BJ (cell line): ENCODE measurements at places on chromosomes 4 and X. TPM values are rescaled to one million over a fixed set of nuclear protein-coding genes. Genes with fewer than 3 reads are reported as not detected.

DNA sequence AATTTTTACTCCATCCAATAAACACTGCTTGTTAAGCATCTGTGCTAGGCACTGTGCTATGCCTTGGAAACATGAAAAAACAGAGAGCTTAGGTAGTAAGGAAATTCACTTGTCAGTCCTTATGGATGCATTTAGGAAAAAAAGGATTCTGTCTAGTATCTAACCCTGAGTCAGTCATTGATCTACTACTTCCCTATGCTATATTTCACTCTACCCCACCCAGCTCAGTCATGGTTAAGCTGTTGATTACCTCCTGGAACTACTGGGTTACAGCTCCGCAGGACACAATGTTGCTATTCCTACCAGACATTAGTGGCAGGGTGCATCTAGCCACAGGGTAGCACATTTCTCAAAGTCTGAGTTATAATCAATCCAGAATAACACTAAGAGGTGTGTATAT lies 2.9 kb upstream of the USP53 start:
- DNase-seq = no peak

GRCh38 chr4:23614284-23614892 lies 275.5 kb downstream of the PPARGC1A start:
- DNase-seq = no peak

DNA sequence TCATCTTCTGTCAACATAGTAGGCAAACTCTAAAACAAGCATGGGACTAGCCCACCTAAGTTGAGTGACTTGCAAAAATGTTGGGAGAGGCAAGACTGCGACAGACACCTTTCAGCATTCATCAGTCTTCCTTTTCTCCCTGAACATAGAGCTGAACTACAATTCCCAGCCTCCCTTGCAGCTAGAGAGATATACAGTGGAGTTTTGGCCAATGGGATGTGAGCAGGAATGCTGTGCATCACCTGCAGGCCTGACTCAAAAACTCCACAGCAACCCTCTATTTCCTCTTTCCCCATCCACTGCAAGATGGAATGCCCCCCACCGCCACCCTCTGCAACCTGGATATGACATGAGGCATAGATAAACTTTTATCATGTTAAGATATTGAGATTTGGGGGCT lies 66.5 kb downstream of the PDHA1 start:
- no peak for DNase-seq

DNA sequence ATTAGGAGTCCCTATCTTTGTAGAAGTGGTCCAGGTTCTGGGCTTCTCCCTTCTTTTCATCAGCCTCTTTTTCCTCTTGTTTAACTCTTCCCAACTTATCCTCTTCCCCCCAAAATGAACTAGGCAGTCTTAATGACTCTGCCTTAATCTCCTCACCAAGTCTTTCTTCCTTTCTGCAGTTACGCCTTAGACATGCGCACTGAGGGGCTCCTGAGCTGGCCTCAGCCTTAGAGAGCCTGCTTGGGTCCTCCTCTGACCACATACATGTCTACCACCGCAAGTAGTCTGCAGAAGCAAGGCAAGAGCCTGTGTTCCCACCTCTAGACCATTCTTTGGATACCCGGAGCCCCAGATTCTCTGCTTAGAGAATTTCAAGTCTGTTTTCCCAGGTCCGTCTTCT lies 199.9 kb downstream of the MGST2 start:
- no peak for DNase-seq

DNA sequence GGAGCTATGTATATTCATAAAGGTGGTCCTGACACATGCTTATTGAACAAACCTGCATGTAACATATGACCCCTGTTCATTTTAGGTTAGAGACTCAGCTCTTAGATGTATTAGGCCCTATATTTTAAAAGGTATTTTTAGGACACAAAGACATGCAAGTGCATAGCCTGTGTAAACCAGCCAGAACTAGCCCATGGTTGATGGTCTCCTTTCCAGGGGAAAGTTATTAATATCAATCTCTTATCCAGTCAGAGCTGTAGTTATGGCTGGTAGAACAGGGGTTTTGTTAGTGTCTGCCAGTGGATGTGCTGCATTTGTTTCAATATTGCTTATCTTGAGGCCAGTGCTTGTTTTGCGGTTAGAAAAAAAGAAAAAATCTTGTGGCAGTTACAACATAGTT lies 488.6 kb downstream of the KCTD8 start:
- no peak for DNase-seq

GRCh38 chr4:154039435-154040343 lies 250.8 kb upstream of the SFRP2 start:
- no peak for DNase-seq

DNA sequence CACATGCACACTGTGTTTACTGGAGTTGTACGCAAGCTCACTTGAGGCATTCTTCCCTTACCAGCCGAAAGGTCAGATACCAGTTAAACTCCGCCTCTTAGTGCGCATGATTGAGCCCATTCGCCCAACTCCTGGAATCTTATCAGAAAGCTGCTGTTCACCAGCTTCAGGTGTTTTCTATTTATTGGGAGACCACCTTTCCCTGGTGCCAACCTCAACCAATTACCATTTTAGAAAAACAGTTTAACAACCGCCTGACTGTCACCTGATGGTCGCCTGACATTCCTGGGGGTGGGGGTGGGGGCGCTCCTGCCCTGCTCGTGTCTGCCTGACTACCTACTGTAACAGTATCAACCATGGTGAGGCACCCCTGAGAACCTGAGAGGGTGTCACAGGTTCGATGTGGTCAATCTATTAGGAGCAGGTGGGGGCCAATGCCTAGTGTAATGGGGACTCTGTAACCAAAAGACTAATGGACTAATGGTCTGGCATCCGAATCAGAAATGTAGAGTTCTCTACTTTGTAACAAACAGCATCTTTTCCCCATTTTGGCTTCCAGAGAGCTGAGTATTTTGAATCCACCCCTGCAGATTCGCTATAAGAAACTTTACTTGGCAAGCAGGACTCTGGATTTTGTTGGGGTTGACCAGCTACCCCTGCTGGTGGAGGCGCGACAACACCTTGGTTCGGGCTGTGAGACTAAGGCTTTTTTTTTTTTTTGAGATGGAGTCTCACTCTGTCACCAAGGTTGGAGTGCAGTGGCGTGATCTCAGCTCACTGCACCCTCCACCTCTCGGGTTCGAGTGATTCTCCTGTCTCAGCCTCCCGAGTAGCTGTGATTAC lies 58.2 kb upstream of the ZNF157 start:
- DNase-seq = peak; percentile 14

DNA sequence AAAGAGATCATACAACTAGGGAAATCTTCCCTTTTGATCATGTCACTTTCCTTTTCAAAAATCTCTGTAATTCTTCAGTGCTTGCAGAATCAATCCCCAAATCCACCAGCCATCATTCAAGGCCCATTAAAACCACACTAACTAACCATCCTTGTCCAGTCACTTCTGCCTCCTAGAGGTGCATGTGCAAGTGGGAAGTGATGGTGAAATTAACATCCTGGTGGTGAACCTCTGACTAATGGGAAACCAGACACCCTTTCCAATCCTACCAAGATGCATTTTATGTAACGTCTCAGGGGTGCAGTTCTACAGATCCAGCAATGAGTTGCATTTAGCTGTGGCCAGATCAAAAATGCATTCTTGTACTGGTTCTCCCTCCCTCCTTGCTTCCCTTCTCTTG lies 341.8 kb downstream of the RAPGEF2 start:
- no peak for DNase-seq

GRCh38 chrX:109871121-109871888 lies 131.6 kb upstream of the TMEM164 start:
- no peak for DNase-seq

DNA sequence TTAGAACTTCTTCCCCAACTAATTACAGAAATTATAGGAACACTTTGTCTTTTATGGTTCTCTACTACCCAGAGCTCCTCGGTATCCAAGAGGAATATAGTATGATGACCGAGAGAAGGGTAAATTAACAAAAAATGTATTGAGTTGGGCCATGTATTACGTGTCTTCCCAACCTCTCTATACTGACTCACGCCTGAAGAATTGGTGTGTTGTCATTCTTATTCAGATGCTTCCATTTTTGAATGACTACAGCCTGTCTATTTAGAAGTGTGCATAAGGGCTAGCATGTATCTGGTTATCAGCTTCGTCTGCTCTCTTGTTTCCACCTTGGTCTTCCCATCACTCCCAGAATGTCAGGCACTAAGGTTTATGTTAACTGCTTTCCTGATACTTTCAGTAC lies 24.5 kb upstream of the SCD5 start:
- DNase-seq = no peak

GRCh38 chrX:39856472-39857121 lies 241.2 kb downstream of the BCOR start:
- no peak for DNase-seq

- DNase-seq = no peak
These were observed 15.9 kb downstream of the NSD2 start for GRCh38 chr4:1887052-1887451.

- DNase-seq = no peak
These were observed 325.0 kb downstream of the PCDH7 start for GRCh38 chr4:31045151-31045550.

GRCh38 chr4:113781439-113782040 lies 20.0 kb upstream of the CAMK2D start:
- no peak for DNase-seq

DNA sequence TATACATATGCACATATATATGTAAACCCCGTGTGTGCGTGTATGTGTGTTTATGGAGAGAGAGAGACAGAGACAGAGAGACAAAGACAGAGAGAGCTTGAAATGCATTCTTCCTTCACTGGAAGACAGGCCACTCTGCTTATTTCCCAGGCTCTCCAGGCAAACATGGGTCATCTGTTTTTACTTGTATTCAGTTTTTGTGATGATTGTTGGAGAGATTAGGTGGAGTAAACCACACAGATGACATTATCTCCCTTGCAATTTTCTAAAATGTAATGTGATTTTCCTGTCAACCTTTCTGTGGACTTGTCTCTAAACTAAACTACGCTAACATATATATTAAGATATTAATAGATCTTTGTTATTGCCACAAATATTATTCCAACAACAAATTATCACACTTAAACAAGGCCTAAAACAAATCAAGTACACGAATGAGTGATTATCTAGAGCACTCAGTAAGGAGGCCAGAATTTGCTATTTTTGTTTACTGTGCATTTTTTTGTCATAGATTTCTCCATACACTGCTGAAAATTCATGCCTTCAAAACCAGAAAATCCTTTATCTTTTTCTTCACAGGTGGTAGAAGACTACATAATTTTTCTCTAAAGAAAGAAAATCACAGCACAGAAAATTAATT lies 251.8 kb upstream of the SLIT2 start:
- DNase-seq = no peak

LRCH2 gene
- 1.5 and 4.1 TPM in 2 replicates for polyA plus RNA-seq

RAB9B gene
- 0.39 and 0.82 TPM in 2 replicates for polyA plus RNA-seq

SLC9B1 gene
- 0.07 and 0.25 TPM in 2 replicates for polyA plus RNA-seq

KIT gene
- 3.3 and 3.6 TPM in 2 replicates for polyA plus RNA-seq

GRID2 gene
- polyA plus RNA-seq = not detected in 2 replicates

TBX22 gene
- polyA plus RNA-seq = not detected in 2 replicates
